ENCODE measurements at places on chromosomes 2 and 18. TPM values are rescaled to one million over a fixed set of nuclear protein-coding genes. Genes with fewer than 3 reads are reported as not detected.

DNA sequence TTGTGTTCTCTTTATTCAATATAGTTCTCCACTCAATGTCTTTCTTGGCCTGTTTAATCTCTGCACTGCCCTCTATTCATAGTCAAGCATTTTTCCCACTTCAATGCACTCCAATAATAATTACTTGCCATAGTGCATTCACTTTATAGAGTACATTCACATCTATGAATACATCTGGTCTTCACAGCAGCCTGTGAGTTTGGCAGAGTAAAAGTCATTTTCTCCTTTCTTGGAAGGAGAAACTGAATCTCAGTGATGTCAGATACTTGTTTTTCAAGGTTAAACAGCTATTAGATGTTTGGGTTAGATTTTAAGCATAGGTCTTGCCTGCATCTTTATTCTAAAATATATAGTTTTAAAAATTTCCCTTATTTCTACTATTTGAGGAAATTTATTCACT is 373.2 kb downstream of the TRIB2 start:
- H3K4me1 ChIP-seq: no peaks in the 10 kb centered on the region
- no peak overlapping the region for H3K4me3 ChIP-seq
- no peaks in the 10 kb centered on the region for H3K36me3 ChIP-seq
- DNase-seq: no peak
- no peak overlapping the region for H3K27ac ChIP-seq

GRCh38 chr2:207334624-207335371 is 169.1 kb upstream of the KLF7 start:
- peak overlapping the region; percentile 84 for H3K4me3 ChIP-seq
- H3K27ac ChIP-seq: peak overlapping the region; percentile 97
- H3K4me1 ChIP-seq: peaks cover 83% of the 10 kb centered on the region
- no peaks in the 10 kb centered on the region for H3K27me3 ChIP-seq

DNA sequence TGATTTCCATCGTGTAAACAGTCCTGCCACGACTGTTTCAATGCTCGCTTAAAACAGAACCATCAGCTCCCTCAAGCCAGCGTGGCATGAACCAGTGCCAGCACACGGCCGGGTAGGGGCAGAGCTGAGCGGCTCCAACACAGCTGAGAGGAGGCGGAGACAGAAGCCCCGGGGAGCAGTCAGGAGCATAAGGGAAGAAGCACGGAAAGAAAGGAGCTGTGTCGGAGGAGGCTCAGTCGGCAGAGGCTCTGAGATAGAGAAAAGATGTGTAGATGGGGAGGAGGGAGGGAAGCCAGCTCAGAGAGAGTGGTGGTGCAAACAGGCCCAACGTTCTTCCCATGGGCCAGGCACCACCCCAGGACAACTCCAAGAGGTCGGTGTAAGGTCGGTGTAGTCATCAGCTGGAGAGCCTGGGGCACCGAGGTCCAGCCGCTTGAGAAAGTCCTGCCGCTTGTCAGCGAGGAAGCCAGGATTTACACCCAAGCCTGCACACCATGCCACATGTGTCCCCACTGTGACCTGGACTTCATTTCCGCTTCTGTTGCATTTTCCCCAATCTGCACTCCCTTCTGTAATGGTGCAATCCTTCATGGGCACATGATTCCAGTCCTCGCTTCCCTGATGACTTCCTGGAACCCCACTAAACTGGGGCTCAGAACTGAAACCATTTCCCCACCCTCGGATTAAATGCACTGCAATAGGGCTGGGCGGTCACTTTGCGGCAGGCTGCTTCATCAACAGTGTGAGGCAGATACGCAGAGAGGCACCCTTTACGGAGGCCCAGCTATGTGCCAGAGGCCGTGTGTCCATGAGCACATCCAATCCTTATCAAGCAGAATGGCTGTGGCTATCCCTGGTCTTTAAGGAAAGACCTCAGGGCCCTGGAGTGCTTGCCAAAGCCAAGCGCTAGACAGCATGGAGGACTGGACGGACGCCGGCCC is 43.5 kb downstream of the CYP27C1 start:
- no peak for DNase-seq
- peaks cover 1% of the 10 kb centered on the region for H3K36me3 ChIP-seq
- H3K4me3 ChIP-seq: no peak overlapping the region
- H3K27me3 ChIP-seq: peaks cover 8% of the 10 kb centered on the region
- H3K4me1 ChIP-seq: no peaks in the 10 kb centered on the region
- no peak overlapping the region for H3K27ac ChIP-seq

DNA sequence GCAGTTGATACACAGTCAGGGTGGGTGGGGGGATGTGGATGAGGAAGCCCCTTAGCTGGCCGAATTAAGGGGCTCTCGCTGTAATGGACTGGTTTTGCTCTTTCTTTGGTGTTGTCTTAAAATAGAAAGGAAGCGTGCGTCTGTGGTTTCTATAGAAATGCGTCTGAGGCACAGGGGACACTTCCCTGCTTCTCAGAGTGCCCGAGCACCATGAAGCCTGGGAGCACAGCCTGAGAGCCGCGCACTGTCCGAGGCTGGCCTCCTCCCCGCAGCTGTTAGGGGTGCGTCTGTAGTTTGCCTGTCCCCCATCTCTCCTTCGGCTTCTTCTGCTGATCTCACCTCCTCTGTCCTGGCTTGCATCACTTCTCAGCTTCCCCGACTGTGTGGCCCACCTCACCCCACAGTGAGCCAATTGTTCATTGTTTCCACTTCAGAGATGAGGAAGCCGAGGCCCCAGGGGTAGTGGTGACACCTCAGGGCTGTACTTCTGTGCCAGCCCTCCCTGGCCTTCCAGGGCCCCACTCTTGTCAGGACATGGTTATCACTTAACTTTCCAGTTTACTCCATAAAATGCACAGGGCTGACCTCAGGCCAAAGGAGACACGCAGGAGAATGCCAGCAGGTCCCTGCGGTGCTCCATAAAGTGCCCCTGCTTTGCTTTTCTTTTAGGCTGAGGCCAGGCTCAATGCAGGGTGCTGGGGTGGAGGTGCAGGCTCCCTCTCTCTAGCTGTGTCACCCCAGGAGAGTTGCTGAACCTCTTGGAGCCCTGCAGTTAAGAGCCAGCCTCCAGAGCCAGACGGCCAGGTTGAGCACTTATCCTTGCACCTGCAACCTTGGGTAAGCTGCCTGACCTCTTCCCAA is 210.6 kb downstream of the SEPTIN10 start:
- no peaks in the 10 kb centered on the region for H3K27me3 ChIP-seq
- no peaks in the 10 kb centered on the region for H3K36me3 ChIP-seq
- peak; percentile 67 for DNase-seq
- H3K4me1 ChIP-seq: peaks cover 27% of the 10 kb centered on the region
- peak overlapping the region; percentile 62 for H3K4me3 ChIP-seq

DNA sequence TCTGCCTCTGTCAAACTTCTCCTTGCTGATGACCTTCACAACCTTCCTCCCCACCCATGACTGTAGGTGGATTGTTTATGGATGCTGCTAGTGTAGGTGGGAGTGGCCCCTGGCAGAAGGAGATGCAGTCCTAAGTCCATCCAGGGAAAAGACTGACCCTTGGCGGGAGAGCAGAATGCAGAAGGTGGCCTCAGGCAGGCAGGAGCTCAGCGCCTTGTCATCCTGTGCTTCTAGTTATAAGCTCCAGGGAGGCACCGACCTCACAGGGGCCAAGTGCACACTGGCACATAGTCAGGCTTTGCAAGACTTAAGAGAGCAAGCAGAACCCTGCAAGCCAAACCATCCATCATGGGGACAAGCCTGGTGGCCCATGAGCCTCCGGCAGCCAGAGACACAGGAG is 74.4 kb downstream of the CAPN13 start:
- no peak overlapping the region for H3K4me3 ChIP-seq
- DNase-seq: no peak
- peaks cover 4% of the 10 kb centered on the region for H3K27me3 ChIP-seq
- H3K27ac ChIP-seq: no peak overlapping the region
- H3K4me1 ChIP-seq: no peaks in the 10 kb centered on the region

DNA sequence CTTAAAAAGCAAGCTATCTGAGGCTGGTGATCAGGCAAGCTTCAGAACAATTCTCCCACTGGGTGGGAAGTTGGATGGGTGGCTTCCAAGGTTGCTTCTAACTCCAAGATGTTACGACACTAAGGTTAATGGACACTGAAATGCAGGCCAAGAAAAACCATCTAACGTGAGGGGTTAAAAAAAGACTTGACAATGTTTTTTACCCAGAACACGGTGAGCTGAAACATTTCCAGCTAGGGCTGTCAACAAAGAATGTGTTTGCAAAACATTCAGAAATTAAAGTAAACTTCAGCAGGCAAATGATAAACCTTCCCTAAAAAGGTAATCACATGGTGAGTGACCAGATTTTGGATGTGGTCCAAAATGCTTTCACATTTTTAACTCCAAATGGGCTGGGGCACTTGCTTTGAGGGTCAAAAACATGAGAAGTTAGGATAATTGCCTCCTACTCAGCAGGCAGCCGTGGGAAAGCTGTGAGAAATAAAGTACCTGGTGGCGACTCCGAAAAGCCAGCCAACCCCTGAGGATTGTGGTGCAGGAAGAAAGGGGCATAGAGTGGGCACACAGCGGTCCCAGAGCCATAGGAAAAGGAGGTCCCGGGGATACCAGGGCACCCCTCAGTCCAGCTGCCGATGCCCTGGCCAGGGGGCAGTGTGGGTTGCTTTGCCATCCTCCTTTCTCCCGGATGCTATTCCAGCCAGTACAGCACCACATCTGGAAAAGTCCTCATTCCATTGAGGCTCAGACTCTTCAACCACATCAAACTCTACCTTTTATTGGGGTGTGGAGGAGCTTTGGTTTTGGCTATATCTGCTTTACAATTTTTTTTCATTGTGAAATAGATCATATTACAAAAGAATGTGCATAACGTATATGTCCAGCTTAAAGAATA is 90.0 kb upstream of the ATL2 start:
- peaks cover 6% of the 10 kb centered on the region for H3K27me3 ChIP-seq
- no peak overlapping the region for H3K4me3 ChIP-seq
- no peak overlapping the region for H3K27ac ChIP-seq
- no peaks in the 10 kb centered on the region for H3K36me3 ChIP-seq

GRCh38 chr2:66433945-66434678 is 813 bp upstream of the MEIS1 start:
- peaks cover 3% of the 10 kb centered on the region for H3K36me3 ChIP-seq
- H3K4me3 ChIP-seq: peak overlapping the region; percentile 82
- H3K27ac ChIP-seq: no peak overlapping the region
- peaks cover 84% of the 10 kb centered on the region for H3K27me3 ChIP-seq

GRCh38 chr18:49227001-49227380 is 233.5 kb downstream of the DYM start:
- peaks cover 3% of the 10 kb centered on the region for H3K36me3 ChIP-seq
- H3K27me3 ChIP-seq: no peaks in the 10 kb centered on the region
- DNase-seq: no peak

DNA sequence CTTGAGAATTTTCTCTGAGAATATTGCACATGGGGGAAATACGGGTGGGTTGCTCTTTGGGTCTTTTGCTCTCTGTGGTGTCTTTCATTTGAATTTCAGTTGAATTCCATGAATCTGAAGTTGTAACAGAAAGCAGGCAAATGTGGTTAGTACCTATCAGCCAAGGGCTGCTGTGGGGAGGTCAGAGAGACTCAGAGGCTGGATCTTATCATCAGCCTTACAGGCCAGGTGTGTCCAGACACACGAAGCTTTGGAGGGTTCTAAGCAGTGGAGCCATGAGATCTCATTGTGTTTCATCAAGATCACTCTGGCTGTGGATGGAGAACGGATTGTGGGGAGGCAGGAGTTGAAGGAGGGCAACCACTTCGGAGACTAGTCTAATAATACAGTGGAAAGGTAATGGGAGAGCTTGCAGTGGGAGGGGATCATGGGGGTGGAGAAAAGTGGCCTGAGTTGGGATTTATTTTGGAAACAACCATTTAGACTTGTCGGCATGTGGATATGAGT is 68.1 kb downstream of the GNAL start:
- H3K27me3 ChIP-seq: peaks cover 48% of the 10 kb centered on the region
- H3K4me1 ChIP-seq: peaks cover 3% of the 10 kb centered on the region
- no peak overlapping the region for H3K27ac ChIP-seq
- no peak overlapping the region for H3K4me3 ChIP-seq
- H3K36me3 ChIP-seq: no peaks in the 10 kb centered on the region

- DNase-seq: no peak
- no peak overlapping the region for H3K4me3 ChIP-seq
- no peak overlapping the region for H3K27ac ChIP-seq
Observed at GRCh38 chr2:10490806-10491291, 42.7 kb upstream of the ODC1 start.

DNA sequence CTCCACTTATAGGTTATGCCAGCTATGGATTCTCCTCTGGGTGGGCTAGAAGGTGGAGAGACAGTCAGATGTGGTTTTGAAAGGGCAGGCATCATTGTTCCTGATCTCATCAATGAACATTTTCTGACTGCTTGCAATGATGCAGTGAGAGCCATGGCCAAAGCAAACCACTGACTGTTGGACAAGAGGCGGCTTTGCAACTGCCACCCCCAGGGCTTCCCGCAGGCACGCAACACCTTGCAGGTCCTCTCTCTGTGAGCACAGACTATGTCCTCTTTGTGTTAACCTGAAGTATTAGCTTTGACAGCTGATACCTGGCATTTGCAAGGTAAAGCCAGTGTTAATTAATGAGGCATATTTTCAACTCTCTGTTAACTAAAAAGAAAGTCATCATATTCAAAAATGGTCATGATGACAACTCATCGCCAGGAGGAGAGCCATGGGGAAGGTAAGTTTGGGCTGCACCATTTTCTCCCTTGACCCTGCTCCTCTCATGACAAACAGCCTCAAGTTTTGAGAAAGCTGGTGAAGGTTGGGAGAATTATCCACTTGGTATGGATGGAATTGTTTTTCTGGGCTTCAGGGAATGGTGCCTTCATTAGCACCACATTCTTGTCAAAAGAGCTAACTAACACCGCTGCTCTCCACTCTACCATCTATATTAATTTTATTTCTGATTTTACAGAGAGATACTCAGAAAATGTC is 14.9 kb upstream of the FAM124B start:
- DNase-seq: no peak
- H3K27ac ChIP-seq: no peak overlapping the region
- H3K36me3 ChIP-seq: no peaks in the 10 kb centered on the region
- no peak overlapping the region for H3K4me3 ChIP-seq
- H3K27me3 ChIP-seq: no peaks in the 10 kb centered on the region
- no peaks in the 10 kb centered on the region for H3K4me1 ChIP-seq

DNA sequence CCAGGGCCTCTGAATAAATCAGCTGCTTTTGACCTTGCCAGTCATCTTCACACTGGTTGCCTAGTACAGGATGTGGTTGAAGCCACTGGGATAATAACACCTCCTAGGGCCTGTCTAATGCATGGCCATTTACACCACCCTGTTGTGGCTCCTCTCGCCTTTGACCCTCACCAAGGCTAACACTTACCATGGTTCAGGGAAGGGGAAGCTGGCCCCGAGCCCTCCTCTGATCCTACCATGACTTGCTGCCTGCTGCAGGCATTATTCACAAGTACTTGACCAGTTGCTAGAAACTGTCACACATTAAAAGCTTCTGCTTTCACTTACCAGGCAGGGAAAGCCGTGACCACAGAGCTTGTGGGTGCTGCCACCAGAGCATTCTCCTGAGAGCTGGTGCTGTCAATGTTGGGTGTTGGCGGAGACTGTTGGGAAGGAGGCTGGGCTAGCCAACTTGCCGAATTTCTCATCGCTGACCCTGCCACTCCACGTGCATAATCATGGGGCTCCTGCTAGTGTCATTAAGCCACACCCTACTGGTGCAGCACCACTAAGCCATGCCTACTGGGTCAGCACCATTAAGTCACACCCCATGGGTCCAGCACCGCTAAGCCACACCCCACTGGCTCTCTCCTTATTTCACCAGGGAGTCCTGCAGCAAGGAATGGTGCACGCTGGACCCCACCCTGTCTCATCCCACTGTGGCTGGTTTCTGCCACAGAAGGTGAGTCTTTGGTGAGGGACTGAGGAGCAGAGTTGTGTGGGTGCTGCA is 47.0 kb upstream of the TTC39C start:
- no peaks in the 10 kb centered on the region for H3K27me3 ChIP-seq
- no peak overlapping the region for H3K4me3 ChIP-seq
- H3K27ac ChIP-seq: no peak overlapping the region
- no peaks in the 10 kb centered on the region for H3K36me3 ChIP-seq
- peaks cover 86% of the 10 kb centered on the region for H3K4me1 ChIP-seq

The TGFA gene
- 2.5 TPM for total RNA-seq

The OSBPL6 gene
- 6.1 TPM for total RNA-seq

The NTSR2 gene
- total RNA-seq: not detected

The PLEKHH2 gene
- total RNA-seq: 4.5 TPM
